ENCODE measurements at places on chromosomes 1 and 21.

DNA sequence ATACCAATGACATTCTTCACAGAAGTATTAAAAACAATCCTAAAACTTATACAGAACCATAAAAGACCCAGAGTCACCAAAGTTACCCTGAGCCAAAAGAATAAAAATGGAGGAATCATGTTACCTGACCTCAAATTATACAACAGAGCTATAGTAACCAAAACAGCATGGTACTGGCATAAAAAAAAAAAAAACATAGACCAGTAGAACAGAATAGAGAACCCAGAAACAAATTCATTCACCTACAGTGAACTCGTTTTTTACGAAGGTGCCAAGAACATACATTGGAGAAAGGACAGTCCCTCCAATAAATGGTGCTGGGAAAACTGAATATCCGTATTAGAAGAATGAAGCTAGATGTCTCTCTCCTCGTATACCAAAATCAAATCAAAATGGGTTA, 2.6 kb upstream of the GNG5 start:
- DNase-seq: no peak

- DNase-seq: peak; percentile 63
These were observed 22.4 kb downstream of the CHI3L2 start for GRCh38 chr1:111249960-111250359.

DNA sequence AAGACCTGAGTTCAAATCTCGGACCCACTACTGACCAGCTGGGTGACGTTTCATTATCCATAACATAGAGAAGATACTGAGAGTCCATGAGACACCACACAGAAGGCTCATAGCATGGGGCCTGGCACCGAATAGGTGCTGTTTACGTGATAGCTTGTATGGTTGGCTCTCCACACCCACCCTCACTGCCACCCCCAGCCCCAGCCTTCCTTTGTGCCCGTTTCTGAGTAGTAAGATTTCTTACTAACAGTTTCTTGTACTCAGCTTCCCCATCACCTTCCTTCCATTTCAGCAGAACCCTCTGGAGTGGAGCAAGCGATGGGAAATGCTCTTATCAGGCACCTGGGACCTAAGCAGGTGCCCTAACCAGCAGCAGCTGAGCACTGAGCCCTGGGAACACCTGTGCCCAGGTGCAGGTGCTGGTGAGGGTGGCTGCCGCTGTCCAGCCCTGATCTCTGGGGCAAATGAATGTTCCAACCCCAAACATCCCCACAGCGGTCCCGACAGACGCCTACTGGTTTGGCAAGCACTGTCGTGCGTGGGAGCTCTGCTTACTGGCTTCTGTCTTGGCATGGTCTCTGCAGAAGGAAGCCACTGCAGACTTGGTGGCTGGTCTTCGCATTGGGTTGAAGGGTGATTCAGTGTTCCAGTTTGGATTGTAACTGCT, 225.4 kb downstream of the CAMTA1 start:
- DNase-seq: no peak

- no peak for DNase-seq
These were observed 149.3 kb downstream of the BRINP3 start for GRCh38 chr1:190328361-190328760.

DNA sequence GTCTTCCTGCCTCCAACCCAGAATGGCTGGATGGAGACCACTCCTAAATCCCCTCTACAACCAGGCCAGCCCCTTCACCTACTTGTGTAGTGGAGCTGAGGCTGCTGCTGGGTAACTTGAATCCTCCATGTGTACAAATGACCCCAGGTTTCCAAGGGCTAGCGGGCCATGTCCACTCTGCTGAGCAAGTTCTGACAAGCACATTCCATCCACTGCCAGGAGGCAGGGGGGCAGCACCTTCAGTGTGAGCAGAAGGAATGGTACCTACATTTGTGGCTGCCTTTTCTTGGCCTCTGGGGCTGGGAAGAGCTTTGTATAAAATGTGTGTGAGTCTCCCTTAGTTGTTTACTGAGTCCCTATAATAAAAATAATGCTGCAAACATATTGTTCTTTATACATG, 14.5 kb downstream of the KIAA0040 start:
- no peak for DNase-seq

- no peak for DNase-seq
These were observed 282 bp upstream of the ECE1 start for GRCh38 chr1:21290546-21290944.

DNA sequence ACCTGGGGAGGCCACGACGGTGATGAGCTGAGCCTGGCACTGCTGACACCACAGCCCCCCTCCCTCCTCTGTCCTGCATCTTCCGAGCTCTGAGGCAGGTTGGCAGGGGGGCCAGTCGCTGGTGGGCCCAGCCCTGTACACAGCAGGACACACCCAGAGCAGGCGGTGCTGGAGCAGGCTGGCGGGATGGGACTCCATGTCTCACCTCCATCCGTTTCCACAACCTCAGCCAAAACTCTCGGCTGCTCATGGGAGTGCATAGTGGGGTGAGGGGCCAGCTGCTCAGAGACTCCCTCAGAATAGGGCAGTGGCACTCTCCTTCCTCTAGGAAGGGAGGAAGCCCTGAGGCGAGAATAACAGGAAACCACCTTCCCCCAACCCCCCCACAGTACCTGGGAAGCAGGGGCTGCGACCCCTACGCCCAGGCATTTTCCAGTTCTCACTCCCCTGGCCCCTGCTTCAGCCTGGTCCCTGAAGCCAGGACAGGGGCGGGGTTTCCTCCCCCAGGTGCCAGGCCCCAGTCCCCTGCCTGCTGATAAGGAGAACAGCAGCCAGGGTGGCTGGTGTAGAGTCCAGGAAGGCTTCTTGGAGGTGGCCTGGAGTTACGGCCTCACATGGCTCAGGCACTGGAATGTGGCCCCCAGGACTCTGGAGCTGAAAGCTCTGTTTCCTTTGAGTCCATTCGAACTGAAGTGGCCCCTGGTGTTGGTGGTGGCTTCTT, 3.2 kb upstream of the IBA57 start:
- no peak for DNase-seq

- DNase-seq: no peak
These were observed 16.0 kb downstream of the ITPKB start for GRCh38 chr1:226722901-226723656.

DNA sequence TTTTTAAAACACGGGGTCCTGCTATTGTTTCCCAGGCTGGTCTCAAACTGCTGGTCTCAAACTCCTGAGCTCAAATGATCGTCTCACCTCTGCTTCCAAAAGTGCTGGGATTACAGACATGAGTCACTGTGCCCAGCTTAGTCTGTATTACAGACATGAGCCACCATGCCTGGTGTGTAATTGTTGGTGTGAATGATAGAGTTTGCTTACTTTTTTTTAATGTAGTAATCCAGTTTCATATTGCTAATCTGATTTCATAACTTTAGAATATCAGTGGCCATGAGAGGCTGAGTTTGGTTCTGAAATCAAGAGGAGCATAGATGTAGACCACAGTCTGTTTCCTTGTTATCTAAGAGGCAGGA, 3.4 kb downstream of the EPB41 start:
- no peak for DNase-seq

DNA sequence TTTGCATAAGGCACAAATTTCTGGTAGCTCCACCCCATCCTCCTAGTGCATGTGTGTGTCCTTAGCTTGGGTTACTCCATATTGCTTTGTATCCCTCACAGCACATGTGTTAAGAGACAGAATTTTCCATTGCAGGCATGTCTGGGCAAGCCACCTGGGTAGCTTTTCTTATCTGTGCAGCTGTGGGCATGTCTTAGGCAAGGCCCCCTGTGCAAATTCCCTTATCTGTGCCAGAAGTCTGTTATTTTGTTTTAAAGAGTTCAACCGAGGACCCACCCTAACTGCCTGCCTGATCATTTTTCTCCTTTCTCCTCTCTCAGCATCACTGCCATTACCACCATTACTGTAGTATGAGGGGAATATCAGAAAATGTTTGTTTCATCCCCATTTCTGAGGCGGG, 131.9 kb downstream of the CYYR1 start:
- DNase-seq: no peak

DNA sequence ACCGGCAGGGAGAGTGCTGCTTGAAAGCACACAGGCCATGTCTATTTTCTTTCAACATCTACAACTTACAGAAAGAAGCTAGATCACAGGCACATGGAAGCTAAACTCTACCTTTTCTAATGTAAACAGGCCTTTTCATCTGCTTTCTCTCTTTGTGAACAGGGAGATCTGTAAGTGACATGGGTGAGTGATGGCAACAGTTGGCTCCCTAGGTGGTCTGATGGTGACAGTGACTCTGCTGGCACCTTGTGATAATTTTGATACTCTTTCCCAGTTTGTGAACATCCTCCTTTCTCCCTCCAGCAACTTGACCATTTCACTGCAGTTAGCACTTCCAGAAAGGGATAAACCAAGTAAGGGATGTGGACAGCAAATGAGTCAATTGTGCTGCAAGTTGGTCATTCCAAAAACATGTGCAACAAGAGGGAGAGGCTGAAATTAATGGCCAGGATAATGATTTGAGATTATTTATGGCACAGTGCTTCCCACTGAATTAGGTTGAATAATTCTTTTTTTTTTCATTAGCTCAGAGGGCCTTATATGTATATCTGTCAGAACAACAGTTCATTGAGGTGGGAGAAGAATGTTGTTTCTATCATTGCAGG, 89.5 kb downstream of the XCL2 start:
- no peak for DNase-seq

GRCh38 chr1:87814573-87814972, 485.9 kb downstream of the LMO4 start:
- DNase-seq: no peak

DNA sequence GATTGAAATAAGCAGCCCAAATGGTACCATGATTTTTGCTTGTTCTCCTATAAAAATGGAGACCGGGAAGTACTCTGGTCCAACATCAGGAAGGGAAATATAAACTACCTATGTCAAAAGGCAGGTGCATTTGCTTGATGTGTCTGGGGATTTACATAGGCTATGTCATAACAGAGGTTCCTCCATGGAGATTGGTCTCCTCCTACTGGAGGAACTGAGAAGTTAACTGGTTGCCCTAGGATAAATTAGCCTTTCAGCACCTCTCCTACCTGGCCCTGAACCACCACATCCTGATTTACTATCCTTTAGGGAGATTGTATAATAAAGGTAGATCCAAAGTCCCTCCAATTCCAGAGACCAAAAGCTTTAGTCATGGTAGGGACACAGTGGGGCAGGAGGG, 1109.3 kb upstream of the B3GALT2 start:
- DNase-seq: no peak

DNA sequence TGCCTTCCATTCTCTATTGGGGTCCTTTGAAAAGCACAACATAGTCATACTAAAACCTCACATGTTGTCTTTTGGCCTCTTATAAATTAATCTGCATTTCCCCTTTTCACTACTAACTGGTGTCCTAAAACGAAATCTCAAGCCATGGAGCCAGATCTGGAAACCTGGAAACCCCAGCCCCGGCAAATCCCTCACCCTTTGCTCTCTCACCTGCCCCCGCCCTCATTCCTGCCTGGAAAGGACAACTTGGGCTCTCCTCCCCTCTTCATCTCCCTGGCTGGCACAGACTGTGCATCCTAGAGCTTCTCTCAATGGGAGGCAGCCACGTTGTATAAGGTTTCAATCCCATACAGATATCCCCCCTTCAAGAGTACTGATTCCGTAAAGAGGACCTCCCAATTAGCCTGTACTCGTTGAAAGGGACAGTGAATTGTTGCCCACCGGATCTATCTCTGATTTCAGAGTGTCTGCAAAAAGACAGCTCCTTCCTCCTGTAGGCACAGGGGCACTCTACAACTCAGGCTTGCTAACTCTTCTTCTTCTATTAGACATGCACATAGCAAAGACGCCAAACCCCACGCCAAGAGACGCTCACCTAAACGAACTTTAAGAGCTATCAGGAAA, 1.4 kb downstream of the DUSP10 start:
- no peak for DNase-seq

GRCh38 chr21:22154579-22155274, 1156.5 kb downstream of the NCAM2 start:
- DNase-seq: no peak

DNA sequence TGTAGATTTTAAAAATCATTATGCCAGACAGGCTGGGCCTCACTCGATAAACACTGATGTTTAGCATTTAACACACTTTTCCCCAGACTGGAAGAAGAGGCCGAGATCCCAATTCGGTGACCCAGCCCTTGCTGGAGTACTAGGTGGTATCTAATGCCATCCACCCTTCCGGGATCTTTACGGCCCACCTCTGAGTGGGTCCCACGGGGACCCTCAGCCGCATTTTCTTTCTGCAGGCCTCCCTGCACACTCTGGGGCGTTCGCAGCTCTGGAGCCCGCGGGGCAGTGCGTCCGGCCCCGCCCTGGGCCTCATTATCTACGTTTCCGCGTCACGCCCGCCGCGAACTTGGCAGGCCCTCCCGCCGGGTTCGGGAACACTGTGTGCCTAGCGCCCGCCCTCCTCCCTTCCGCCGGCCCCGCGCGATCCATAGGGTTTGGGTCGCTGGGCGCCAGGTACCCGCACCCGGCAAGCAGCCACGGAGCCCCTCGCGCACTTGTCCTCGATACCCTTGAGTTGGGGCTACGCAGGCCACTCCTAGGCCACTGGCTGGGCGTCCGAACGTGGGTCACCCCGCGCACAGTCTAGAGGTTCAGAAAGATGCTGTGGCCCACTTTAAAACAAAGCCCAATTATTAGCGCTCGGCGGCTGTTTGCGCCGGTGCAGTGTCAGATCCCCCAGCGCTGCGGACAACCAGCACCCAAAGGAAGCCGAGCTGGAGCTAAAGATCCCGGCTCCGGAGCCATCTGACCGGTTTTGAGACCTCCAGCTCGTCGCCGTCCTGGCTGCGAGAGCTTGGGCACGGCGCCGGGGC, 950 bp upstream of the EVA1C start:
- peak; percentile 79 for DNase-seq

DNA sequence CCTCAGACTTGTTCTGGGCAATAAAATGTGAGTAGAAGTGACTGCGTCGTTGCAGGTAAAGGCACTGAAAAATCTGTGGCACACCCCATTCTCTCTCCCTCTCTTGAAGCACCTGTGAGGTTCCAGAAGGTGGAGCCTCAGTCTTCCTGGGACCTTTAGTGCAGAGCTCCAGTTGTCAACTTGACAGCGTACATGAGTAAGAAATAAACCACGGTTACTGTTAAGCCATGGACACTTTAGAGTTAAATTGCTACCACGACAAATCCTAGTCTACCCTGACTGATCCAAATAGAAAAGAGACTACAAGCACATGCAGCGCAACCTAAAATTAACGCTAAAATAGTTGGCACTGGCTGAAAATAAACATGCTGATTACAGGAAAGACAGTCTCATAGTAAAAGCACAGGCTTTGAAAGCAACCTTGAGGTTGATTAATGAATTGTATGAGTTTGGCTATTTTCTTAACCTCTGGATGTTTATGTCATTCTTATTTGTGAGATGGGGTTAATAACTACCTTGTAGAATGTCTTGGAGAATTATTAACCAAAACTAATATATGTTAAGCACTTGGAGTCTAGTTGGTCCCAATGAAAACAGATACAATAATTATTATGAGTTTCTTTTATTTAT, 93.0 kb upstream of the PLPPR4 start:
- DNase-seq: no peak

GRCh38 chr1:93652323-93652949, 29.2 kb downstream of the BCAR3 start:
- DNase-seq: no peak

- DNase-seq: no peak
These were observed 483.6 kb downstream of the LTN1 start for GRCh38 chr21:28509031-28509430.

- DNase-seq: peak; percentile 80
These were observed at the start of gene RGS4 for GRCh38 chr1:163069142-163069541. Gene RGS4, plus strand, starts transcription at chr1:163069361. Its CDS starts 124 bp downstream, at chr1:163069485.

GRCh38 chr21:21233051-21233450, 234.8 kb downstream of the NCAM2 start:
- DNase-seq: no peak

GRCh38 chr1:242002510-242002909, 3.6 kb upstream of the MAP1LC3C start:
- DNase-seq: no peak
